HFFc6 (cell line): ENCODE measurements at places on chromosomes 11 and 22.

GRCh38 chr11:2156416-2157182 is 4.4 kb downstream of the INS start:
- peak; percentile 45 for DNase-seq

DNA sequence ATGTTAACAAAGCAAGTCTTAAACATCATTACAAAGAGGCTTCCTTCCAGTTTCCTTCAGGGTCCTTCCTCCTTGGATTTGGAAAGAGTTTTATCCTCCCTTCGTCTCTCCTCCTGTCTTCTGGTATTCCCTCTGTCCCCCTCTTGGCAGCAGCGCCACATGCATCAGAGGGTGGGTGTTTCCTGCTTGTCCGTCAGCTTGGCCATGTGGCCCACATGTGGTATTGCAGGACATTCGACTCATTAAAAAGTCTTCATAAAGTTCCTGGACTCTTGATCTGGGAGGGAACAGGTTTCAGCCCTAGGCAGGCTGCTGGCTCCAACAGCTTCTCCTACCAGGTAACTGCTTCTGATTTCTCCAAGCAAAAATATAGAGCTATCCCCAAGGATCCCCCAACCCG is 189.8 kb downstream of the CSNK2A3 start:
- DNase-seq = no peak

GRCh38 chr11:17630936-17631335 is 83.9 kb downstream of the OTOG start:
- no peak for DNase-seq

GRCh38 chr11:110261195-110262071 is 35.0 kb downstream of the RDX start:
- no peak for DNase-seq

- no peak for DNase-seq
These were observed 17.8 kb upstream of the PIM3 start for GRCh38 chr22:49942565-49943404.

DNA sequence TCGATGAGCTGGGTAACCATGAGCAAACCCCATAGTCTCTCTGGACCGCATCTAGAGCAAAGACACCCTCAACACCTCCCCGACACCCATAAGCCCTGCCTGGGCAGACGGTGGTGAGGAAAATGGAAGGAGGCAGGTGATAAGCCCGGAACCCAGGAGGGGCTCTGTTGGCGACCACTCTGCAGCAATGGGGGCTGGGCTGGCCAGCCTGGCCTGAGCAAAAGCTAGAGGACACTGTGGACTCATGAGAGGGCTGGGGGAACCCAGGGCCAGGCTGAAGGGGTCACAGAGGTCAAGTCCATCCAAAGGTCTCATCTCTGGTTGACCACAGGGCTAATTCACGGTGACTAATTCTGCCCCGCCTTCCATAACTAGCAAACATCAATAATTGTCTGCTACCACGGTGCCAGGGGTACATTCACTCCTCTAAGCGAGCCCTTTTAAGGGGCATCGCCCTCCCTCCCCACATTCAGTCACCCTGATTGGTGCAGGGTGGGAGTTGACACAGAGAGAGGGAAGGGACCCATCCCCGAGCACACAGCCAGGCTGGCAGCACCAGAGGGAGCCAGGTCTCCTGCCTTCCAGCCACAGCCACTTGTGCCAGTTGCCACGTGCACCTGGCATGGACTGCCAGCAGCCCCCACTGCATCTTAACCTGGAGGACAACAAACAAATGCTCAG is 4.0 kb downstream of the PYGM start:
- DNase-seq = no peak

GRCh38 chr11:34552270-34552669 is 38.7 kb upstream of the ELF5 start:
- DNase-seq = no peak

DNA sequence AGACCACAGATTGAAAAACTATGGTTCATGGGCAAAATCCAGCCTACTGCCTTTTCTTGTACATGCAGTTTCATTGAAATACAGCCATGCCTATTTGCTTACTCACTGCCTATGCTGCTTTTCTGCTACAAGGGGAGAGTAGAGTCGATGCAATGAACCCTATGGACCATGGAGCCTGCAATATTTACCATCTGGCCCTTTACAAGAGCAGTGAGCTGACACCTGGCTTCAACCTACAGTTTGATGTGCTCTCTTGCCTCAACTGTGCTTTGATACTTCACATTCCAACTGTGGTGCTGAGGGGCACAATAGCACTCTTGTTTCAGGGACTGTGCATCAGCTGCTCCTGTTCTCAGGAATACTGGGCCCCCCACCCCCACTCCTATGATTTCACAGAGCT is 239.5 kb upstream of the SORL1-AS1 start:
- DNase-seq = no peak

DNA sequence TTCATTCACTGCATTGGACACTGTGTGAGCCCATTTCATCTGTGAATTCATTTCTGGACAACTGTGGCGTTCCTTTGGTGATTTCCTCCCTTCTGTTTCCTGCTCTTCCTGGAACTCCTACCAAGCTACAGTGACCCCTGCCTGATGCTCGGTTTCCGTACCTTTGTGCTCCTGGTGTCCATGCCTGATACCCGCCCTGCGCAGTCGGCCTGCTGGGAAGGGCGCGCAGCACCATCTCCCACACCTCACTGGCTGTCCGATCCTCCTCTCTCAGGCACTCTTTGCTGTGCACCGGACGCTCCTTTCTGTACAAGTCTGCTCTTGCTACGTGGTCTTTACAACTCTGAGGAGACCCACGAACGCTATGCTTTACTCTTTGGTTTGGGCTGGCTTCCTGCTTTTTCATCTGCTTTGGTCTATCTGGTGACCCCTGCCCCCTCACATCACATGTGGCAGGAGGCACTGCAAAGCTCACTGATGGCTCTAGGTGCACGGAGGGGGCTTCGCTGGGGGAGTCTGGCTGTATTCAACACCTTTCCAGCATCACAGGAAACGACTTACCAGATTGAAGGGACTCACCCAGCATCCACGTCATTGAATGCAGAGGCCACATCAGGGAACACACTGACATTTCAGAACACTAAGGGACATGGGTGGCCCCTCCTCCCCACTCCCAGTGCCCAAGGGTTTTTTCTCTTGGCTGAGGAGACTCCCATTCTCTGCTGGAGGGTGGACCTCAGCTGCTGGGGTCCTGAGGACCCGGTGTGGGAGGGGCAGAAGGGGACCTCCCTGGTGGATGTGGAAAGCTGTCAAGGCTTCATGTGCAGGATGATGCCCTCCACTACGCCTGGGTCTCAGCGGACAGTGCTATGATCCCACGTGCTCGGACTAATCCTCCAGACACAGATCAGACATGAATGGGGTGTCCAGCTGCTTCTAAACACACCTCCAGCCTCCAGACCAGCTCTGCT is 27.0 kb upstream of the MOB2 start:
- DNase-seq = no peak

GRCh38 chr11:110373051-110373702 is 56.6 kb upstream of the FDX1 start:
- DNase-seq = peak; percentile 49

DNA sequence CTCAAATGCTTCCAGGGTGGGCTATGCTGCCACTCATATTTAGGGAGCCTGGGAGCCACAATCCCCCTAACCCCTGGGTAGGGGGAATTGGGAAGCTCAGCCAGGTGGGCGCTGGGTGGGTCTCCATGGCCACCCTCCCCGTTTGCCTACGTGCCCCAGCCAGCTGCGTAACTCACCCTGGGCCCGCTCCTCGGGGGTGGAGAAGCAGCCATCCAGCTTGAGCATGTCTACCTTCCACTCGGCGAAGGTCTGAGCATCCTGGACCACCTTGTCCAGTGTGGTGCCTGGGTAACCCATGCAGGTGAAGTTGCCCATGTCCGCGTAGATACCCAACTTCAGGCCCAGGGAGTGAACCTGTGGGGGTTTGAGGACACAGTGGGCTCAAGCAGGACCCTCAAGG is 3.7 kb downstream of the NAGA start:
- no peak for DNase-seq

- no peak for DNase-seq
These were observed 34.6 kb downstream of the ZNRF3 start for GRCh38 chr22:28917747-28918549.

DNA sequence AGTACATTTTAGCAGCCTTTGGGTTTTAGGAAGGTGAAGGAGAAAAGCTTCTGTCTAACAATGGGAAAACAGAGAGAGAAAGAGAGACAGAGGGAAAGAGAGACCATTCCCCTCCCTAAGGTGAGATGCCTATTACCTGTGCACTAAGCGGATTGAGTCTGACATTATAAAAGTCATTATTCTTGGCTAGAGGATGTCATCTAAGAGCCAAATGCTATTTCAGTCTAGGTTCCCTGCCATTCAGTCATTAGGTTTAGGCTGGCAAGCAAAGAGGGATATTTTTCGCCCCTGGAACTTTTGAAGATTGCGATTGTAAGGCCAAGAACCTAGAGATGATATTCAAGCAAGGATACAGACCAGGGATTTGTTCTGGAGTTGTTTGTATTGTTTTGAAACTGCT is 7.2 kb downstream of the BLID start:
- no peak for DNase-seq

- DNase-seq = no peak
These were observed 89.6 kb downstream of the CSNK2A3 start for GRCh38 chr11:11263238-11264005.

- DNase-seq = no peak
These were observed 22.0 kb downstream of the COA4 start for GRCh38 chr11:73854680-73855079.

DNA sequence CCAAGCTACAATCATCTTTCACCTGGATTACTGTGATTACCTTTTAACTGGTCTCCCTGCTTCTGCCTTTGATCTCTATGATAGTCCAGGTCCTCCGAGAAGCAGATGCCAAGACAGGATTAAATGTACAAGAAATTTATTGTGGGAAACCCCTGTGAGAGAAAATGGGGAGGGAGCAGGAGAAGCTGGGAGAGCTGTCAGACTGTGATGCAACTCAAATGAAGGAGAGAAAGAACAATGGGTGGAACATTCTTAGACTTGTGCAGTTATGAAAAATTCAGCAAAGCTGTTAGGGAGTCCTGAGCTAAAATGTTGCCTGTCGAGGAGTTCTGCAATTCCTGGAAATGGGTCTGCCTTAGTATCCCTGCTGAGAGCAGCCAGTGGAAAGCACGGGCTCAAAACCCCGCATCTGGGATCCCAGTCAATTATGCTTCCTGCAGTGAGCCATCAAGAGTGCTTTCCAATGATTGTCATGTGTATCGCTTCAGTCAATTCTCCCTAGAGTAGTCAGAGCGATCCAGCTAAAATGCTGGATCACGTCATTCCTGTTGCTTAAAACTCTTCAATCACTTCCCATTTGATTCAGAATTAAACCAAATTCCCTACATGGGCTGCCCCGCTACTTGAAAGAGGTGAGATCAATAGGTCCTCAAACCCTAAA is 16.5 kb upstream of the CSTF3 start:
- DNase-seq = no peak

GRCh38 chr22:39185601-39186012 is 33.1 kb upstream of the CBX7 start:
- DNase-seq = no peak

DNA sequence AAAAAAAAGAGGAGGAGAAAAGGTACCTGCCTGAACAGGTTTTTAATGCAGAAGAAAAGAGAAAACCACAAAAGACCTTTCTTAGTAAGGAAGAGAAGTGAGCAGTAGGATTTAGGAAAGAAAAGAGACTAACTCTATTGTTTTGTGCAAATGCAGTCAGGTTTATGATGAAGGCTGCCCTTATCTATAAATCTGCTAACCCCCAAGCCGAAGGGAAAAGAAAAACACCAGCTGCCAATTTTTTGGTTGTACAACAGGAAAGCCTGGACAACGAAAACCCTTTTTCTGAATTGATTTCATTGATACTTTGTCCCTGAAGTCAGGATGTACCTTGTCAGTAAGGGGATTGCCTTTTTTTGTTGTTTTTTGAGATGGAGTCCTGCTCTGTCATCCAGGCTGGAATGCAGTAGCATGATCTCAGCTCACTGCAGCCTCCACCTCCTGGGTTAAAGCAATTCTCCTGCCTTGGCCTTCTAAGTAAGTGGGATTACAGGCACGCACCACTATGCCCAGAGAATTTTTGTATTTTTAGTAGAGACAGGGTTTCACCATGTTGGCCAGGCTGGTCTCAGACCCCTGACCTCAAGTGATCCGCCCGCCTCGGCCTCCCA is 21.2 kb downstream of the POLD4 start:
- no peak for DNase-seq

DNA sequence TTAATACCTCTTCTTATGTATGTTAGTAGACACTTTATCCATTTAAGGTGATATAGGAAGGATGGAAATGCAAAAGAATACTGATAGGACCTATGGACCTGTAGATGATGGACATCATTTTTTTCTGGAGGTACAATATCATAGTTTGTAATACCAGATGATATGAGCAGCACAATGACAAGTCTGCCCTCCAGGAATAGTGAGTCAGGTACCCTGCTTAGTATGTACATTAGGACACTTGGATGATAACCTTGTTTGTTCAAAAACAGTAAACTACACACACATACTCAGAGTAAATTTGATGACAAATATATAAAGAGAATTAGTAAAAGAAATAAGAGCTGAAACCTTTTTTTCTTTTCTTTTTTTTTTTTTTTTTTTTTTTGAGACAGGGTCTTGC is 58.7 kb upstream of the B3GNT6 start:
- DNase-seq = no peak

DNA sequence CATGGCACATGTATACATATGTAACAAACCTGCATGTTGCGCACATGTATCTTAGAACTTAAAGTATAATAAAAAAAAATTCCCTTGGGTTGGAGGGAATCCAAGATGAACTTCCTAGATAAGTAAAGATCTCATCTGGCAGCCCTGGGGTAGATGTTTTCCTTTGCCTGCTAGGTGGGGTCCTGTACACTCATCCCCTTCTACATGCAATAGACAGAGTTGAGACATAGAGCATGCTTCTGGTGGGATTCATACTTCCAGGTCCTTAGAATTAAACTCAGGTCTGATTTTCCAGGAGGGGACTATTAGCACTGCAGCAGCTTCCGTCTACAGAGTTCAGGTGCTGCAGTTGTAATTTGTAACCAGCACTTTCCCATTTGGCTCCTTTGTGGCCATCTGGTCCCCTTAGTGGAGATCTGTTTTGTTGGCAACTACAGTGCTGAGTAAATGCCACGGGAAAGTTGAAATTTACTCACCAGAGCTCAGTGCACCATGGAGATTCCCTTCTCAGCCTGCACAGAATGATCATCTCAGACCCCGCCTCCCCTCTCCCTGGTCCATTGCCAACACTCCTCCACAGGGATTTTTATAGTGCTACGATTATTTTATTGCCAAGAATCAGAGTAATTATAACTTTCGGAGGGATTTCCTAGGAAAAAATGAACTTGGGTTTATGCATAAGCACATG is 220.1 kb upstream of the E2F8 start:
- DNase-seq = no peak

DNA sequence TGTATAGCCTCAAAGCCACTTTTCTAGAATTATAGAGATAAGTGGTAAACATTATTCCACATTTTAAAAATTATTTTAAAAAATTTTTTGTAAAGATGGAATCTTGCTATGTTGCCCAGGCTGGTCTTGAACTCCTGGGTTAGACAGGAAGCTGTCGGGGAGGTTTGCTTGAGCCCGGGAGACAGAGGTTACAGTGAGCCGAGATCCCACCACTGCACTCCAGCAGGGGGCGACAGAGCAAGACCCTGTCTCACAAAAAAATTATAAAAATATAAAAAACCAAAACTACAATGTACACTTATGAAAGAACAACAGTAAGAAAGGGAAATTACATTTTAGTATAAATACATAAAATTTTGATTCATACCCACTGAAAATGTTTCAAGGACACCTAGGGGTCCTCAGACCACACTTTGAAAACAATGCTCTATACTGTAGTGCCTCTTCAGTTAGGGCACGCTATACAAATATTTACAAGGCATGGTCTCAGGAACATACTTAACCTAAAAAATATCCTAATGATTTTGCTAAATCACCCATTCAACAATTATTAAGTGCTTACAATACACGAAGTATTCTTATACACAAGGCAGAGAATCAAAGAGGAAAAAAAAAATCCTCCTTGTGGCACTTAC is 111.2 kb downstream of the MRTFA start:
- no peak for DNase-seq
